MCF 10A (cell line): ENCODE measurements at places on chromosomes 6 and 20.

GRCh38 chr20:36584018-36584481 is 10.7 kb downstream of the TGIF2 start:
- peaks cover 20% of the 10 kb centered on the region for H3K36me3 ChIP-seq
- no peak overlapping the region for H3K27ac ChIP-seq
- DNase-seq, result no peak

DNA sequence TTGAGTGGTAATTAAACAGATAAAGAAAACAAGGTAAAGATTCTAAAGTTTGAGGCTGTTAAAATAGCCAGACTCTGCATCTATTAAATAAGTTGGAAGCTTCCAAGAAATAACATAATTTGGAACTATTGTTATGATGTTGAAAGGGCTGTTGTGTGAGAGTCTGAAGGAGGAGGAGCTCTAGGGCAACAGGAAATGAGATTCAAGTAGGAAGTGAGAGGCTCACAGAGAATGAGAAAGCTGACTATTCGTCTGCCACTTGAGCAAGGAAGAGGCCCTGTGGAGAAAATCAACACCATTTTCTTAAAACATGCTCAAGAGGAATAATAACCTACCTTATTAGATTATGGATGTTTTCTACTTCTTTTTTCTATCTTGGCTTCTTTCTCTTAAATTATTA is 185.2 kb downstream of the SLC24A3 start:
- DNase-seq, result no peak
- H3K4me1 ChIP-seq, result no peaks in the 10 kb centered on the region
- no peaks in the 10 kb centered on the region for H3K27me3 ChIP-seq
- no peaks in the 10 kb centered on the region for H3K36me3 ChIP-seq
- no peak overlapping the region for H3K4me3 ChIP-seq

GRCh38 chr20:10111139-10111958 is 76.6 kb downstream of the ANKEF1 start:
- DNase-seq, result no peak
- H3K27ac ChIP-seq, result no peak overlapping the region
- no peaks in the 10 kb centered on the region for H3K27me3 ChIP-seq
- peaks cover 8% of the 10 kb centered on the region for H3K4me1 ChIP-seq

- no peak overlapping the region for H3K27ac ChIP-seq
- no peak overlapping the region for H3K4me3 ChIP-seq
- no peak for DNase-seq
- no peaks in the 10 kb centered on the region for H3K27me3 ChIP-seq
Observed at GRCh38 chr6:75348882-75349261, 64.3 kb upstream of the TMEM30A start.

DNA sequence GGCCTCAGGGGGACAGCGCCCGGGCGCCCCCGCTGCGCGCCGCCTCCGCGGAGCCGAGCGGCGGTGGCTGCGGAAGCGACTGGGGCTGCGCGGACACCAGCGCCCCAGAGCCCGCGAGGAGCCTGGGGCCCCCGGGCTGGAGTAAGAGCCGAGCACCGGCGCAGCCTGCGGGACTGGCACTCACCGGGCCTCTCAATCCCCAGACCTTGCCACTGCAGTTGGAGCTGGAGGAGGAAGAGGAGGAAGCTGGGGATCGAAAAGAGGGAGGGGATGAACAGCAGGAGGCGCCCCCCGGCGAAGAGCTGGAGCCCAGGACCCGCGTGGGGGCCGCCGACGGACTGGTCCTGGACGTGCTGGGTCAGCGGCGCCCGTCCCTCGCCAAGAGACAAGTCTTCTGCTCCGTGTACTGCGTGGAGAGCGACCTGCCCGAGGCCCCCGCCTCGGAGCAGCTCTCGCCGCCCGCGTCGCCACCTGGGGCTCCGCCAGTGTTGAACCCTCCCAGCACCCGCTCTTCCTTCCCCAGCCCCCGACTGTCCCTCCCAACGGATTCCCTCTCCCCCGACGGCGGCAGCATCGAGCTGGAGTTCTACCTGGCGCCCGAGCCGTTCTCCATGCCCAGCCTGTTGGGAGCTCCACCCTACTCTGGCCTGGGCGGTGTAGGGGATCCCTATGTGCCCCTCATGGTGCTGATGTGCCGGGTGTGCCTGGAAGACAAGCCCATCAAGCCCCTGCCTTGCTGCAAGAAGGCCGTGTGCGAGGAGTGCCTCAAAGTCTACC is 590 bp downstream of the RNF217 start:
- H3K27ac ChIP-seq, result peak overlapping the region; percentile 86
- H3K36me3 ChIP-seq, result peaks cover 15% of the 10 kb centered on the region
- DNase-seq, result peak; percentile 56
- peaks cover 37% of the 10 kb centered on the region for H3K4me1 ChIP-seq

- H3K27ac ChIP-seq, result no peak overlapping the region
- no peaks in the 10 kb centered on the region for H3K27me3 ChIP-seq
- H3K4me1 ChIP-seq, result no peaks in the 10 kb centered on the region
- H3K36me3 ChIP-seq, result no peaks in the 10 kb centered on the region
- DNase-seq, result no peak
Observed at GRCh38 chr6:135230711-135231468, 49.8 kb downstream of the MYB start.

- DNase-seq, result no peak
- peaks cover 40% of the 10 kb centered on the region for H3K36me3 ChIP-seq
- no peaks in the 10 kb centered on the region for H3K27me3 ChIP-seq
- no peak overlapping the region for H3K27ac ChIP-seq
Observed at GRCh38 chr20:3222635-3223600, 13.6 kb downstream of the ITPA start.

GRCh38 chr6:159260208-159260607 is 91.0 kb downstream of the FNDC1 start:
- no peak for DNase-seq
- no peaks in the 10 kb centered on the region for H3K36me3 ChIP-seq
- H3K4me1 ChIP-seq, result no peaks in the 10 kb centered on the region
- H3K4me3 ChIP-seq, result no peak overlapping the region
- peaks cover 11% of the 10 kb centered on the region for H3K27me3 ChIP-seq

DNA sequence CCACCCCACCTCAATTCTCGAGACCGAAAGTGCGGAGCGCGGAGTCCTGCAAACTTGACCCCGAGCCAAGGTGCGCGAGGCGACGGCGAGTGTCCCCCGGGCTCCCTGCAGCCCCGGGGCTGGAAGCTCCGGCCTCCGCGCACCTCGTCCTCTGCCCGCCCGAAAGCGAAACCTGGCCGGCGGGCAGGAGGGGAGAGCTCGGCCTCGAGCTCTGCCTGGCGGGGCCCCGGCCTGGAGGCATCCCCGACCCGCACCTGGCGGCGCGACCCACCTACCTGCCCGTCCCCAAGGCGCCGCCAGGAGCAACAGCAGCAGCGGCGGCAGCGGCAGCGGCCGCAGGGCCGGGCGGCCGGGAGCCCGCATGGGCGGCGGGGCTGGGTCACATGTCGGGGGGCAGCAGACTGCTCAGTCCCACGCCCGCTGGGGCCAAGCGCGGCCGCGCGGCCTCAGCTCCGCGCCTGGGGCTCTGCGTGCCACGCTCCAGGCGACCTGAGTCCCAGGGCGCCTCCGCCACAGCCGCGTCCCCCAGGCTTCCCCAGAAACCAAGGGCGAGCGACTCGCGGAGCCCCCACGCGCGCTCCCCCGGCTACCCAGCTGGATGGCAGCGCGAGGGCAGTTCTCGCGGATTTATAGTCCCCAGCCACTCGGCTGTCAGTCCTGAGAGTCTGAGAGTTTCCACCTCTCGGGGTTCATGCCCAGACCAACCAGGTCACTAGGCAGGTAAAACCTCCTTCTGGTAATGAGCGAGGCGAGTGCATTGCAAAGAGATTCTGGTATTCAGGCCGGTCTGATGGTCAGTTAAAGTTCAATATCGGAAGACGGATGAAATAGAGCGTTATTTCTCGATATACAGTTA is at the start of gene IL20RA:
Gene IL20RA (minus strand): TSS at position 600 of the 856 bp plus-strand sequence. CDS start 237 bp downstream, at position 363.
- peak; percentile 36 for DNase-seq
- H3K27me3 ChIP-seq, result no peaks in the 10 kb centered on the region
- peak within 1 kb of the TSS; percentile 90 for H3K4me3 ChIP-seq
- H3K4me1 ChIP-seq, result peaks cover 6% of the 10 kb centered on the region
- no peaks in the 10 kb centered on the region for H3K36me3 ChIP-seq
- peak within 1 kb of the TSS; percentile 89 for H3K27ac ChIP-seq

- H3K27ac ChIP-seq, result no peak overlapping the region
- no peaks in the 10 kb centered on the region for H3K36me3 ChIP-seq
- H3K4me3 ChIP-seq, result no peak overlapping the region
- no peaks in the 10 kb centered on the region for H3K4me1 ChIP-seq
- H3K27me3 ChIP-seq, result no peaks in the 10 kb centered on the region
- DNase-seq, result no peak
Observed at GRCh38 chr20:6975311-6975710, 207.8 kb downstream of the BMP2 start.

- peak; percentile 47 for DNase-seq
- H3K27ac ChIP-seq, result no peak overlapping the region
- no peaks in the 10 kb centered on the region for H3K36me3 ChIP-seq
- H3K27me3 ChIP-seq, result no peaks in the 10 kb centered on the region
- H3K4me3 ChIP-seq, result no peak overlapping the region
Observed at GRCh38 chr6:46221222-46221793, 50.5 kb upstream of the ENPP5 start.

DNA sequence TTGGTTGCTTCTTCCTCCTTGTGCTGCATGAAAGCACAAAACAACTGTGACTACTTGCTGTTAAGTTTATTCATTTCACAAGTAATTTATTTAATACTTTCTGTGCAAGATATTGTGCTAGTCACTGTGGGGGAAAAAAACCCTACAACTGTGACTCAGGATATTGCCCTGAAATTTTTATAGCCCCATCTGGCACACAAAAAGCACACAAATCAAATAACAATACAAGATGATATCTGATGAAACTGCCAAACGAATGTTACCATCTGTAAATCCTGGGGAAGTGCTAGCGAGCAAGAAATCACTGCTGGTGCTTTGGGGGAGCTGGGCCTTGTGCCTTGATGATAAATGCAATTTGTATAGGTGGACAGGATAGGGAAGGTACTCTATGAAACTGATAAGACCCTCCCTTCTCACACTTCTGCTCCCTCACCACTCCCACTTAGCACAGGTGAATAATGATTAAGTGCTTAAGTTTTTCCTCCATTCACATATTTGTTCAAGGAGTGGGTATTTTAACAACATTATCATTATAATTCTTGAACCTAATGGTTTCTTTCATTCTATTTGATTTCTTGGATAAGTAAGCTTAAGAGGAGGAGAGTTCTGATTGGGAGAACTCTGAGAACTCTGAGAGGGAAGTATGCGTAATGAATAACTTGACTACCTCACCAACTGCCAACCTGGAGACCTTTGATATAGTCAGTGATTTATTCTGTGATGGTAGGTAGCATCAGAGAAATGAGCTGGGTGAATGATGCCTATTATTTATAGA is 115.3 kb downstream of the RTN4IP1 start:
- peaks cover 2% of the 10 kb centered on the region for H3K36me3 ChIP-seq
- H3K27ac ChIP-seq, result peak overlapping the region; percentile 96
- H3K27me3 ChIP-seq, result no peaks in the 10 kb centered on the region
- peak overlapping the region; percentile 95 for H3K4me3 ChIP-seq
- DNase-seq, result peak; percentile 48

DNA sequence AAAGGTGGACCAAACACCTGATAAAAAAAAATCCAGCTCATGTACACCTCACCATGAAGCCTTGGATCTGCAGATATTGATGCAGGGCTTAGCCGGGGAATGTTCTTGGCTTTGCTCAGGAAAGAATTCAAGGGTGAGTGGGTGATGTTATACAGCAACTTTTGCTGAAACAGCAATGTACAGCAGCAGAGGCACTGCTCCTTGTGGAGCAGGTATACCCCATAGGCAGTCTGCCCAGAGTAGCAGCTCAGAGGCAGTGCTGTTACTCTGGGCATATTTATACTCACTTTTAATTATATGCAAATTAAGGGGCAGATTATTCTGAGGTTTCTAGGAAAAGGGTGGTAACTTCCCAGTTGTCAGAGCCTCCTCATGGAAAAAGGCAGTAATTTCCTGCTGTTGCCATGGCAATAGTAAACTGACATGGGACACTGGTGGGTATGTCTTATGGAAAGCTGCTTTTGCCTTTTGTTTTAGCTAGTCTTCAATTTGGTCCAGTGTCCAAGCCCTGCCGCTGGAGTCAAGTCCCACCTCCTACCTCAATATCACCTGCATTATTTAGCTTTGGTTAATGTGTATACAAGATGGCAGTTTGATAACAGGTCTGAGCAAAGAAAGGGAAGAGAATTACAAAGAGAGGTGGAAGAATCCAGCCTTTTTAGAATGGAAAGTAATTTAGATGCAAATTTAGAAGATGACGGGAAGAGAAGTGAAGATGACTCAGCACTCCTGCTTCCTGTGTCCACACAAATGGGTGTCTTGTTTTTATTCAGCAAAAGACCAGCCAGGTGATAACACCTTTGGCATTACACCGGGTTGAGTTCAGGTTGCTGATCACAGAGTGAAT is 110.1 kb upstream of the JAG1 start:
- no peak overlapping the region for H3K4me3 ChIP-seq
- H3K4me1 ChIP-seq, result peaks cover 6% of the 10 kb centered on the region
- no peak for DNase-seq
- H3K27me3 ChIP-seq, result no peaks in the 10 kb centered on the region
- H3K36me3 ChIP-seq, result no peaks in the 10 kb centered on the region
- H3K27ac ChIP-seq, result peak overlapping the region; percentile 7
